ENCODE measurements at places on chromosomes 1 and 21. TPM values are rescaled to one million over a fixed set of nuclear protein-coding genes. Genes with fewer than 3 reads are reported as not detected.
A peak's percentile ranks its signal among the peaks of the same experiment; 100 is the strongest.

Gene C21orf91
- 5.9 TPM for total RNA-seq

Gene HSPA6
- 1.4 TPM for total RNA-seq

Gene LMX1A
- total RNA-seq, result 0.57 TPM

Gene EFNA3
- 53.7 TPM for total RNA-seq

Gene MYBPH
- total RNA-seq, result not detected

DNA sequence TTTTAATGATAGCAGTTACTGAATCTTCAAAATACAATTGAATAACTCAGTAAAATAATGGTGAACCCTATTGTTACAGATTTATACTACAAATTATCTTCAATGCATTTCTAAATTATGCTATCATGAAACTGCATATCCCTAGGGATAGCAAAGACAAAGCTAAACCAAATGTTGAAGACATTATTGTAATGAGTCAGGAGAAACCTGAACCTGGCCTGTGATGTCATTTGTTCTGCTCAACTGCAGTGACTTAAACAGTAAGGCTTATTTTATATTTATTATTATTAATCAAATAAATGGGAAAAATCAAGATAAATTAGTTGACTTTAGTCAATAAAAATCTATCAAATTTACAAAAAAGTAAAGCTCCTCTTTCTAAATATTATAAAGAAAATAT lies 100.3 kb downstream of the UCHL5 start:
- peak; percentile 40 for ATAC-seq

- no peak for ATAC-seq
Measured at GRCh38 chr1:172219966-172220365, 200.5 kb upstream of the C1orf105 start.

DNA sequence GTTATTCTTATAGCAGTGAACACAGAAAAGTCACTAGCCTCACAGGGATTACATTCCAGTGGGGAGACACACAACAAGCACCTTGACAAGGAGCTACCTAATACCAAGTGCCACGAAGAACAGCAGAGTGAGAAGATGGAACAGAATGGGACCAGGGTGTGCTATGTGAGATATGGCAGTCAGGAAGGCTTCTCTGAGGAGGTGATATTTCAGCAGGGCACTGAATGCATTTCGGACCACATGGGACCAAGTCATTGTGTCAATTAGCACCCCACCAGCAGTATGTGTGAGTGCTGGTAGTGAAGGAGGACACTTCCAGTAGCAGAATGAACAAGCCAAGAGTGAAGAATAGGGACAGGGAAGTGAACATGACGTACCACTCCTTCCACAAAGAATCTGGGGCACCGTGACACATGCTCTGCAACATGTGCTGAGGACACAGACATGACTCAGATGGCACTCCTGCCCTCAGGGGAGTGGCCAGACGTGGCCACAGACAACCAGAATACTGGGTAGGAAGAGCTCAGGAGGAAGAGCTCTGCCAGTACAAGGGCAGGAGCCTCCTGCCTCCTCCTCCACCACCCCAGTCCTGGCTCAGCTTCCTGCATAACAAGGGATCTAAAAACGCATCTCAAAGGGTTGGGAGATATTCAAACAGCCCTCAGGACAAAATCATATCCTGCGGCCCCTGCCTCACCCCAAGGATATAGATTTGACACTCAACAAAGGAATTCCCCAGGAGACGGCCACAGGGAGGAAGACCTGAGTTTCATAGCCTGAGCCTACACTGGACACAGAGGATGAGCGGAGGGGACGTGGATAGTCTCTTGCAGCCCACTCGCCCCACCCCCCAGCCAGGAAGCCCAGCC lies 102.5 kb downstream of the TRABD2B start:
- peak; percentile 80 for ATAC-seq

GRCh38 chr1:7178741-7179140 lies 393.5 kb downstream of the CAMTA1 start:
- no peak for ATAC-seq
